Pericardium fibroblast (primary cell): ENCODE measurements at places on chromosomes 5 and 9. TPM values are rescaled to one million over a fixed set of nuclear protein-coding genes. Genes with fewer than 3 reads are reported as not detected.

PNPLA7 gene
- total RNA-seq, result 0.23 and 1.6 TPM in 2 replicates

PCDHGB1 gene
- total RNA-seq, result 0.82 and 0.94 TPM in 2 replicates

SHISAL2B gene
- not detected in 2 replicates for total RNA-seq

MRPS27 gene
- total RNA-seq, result 45.9 and 62.8 TPM in 2 replicates

PCDHB9 gene
- 0.23 and 0.43 TPM in 2 replicates for total RNA-seq

CATSPER3 gene
- total RNA-seq, result not detected in 2 replicates

FANCG gene
- 11.2 and 17.9 TPM in 2 replicates for total RNA-seq

C9orf153 gene
- not detected in 2 replicates for total RNA-seq

LCN6 gene
- total RNA-seq, result not detected in 2 replicates

PCDHA11 gene
- not detected in 2 replicates for total RNA-seq

NKD2 gene
- 0.09 and 62.8 TPM in 2 replicates for total RNA-seq

IRX1 gene
- total RNA-seq, result 0.47 and 8.9 TPM in 2 replicates

GABRA1 gene
- total RNA-seq, result not detected in 2 replicates

NR5A1 gene
- not detected in 2 replicates for total RNA-seq

LCN12 gene
- total RNA-seq, result not detected in 2 replicates

PCDHB12 gene
- under 0.01 and 0.26 TPM in 2 replicates for total RNA-seq

PCDHAC1 gene
- under 0.01 and 0.34 TPM in 2 replicates for total RNA-seq

AJM1 gene
- 2.0 TPM in 2 replicates for total RNA-seq

EGFLAM gene
- total RNA-seq, result 2.0 and 4.0 TPM in 2 replicates

PCDHGA5 gene
- 0.68 and 2.1 TPM in 2 replicates for total RNA-seq

SEMA6A gene
- 1.4 and 2.9 TPM in 2 replicates for total RNA-seq

SREK1 gene
- 18.3 and 23.7 TPM in 2 replicates for total RNA-seq

ABO gene
- not detected in 2 replicates for total RNA-seq

ENHO gene
- total RNA-seq, result not detected in 2 replicates

FGF10 gene
- 0.34 TPM in 1 of 2 replicates, not detected in the other for total RNA-seq

IFNA2 gene
- not detected in 2 replicates for total RNA-seq

PCDHB14 gene
- total RNA-seq, result 0.70 TPM in 1 of 2 replicates, not detected in the other

SNCB gene
- not detected in 2 replicates for total RNA-seq

LCN10 gene
- not detected in 2 replicates for total RNA-seq

GARNL3 gene
- 0.58 and 1.4 TPM in 2 replicates for total RNA-seq

SLC25A2 gene
- not detected in 2 replicates for total RNA-seq

TAF11L5 gene
- not detected in 2 replicates for total RNA-seq

SH3TC2 gene
- 1.9 and 2.2 TPM in 2 replicates for total RNA-seq

IL13 gene
- not detected in 2 replicates for total RNA-seq

ANKRD31 gene
- under 0.01 and 0.09 TPM in 2 replicates for total RNA-seq

PDZD2 gene
- 0.09 and 3.4 TPM in 2 replicates for total RNA-seq

STPG3 gene
- total RNA-seq, result not detected in 2 replicates

PCDHA12 gene
- total RNA-seq, result not detected in 2 replicates

GADD45G gene
- 1.2 TPM in 1 of 2 replicates, not detected in the other for total RNA-seq

FBP2 gene
- not detected in 2 replicates for total RNA-seq

STX17 gene
- total RNA-seq, result 9.4 and 12.6 TPM in 2 replicates

KLF4 gene
- total RNA-seq, result 82.1 and 84.7 TPM in 2 replicates

RNF208 gene
- not detected in 2 replicates for total RNA-seq

RANBP3L gene
- total RNA-seq, result under 0.01 and 0.77 TPM in 2 replicates

CDH12 gene
- not detected in 2 replicates for total RNA-seq

LPAR1 gene
- total RNA-seq, result 87.1 and 117 TPM in 2 replicates

SLC1A3 gene
- total RNA-seq, result 1.5 and 18.7 TPM in 2 replicates

TNFAIP8 gene
- total RNA-seq, result 6.5 and 26.4 TPM in 2 replicates

FIBCD1 gene
- 1.4 TPM in 2 replicates for total RNA-seq

PIP5K1B gene
- total RNA-seq, result not detected in 2 replicates

OMD gene
- total RNA-seq, result 10.7 and 22.1 TPM in 2 replicates

PCDHGA7 gene
- 4.4 and 5.1 TPM in 2 replicates for total RNA-seq

BHMT gene
- total RNA-seq, result not detected in 2 replicates

DND1 gene
- total RNA-seq, result not detected in 2 replicates

FAM219A gene
- total RNA-seq, result 8.5 and 10.6 TPM in 2 replicates
